ENCODE measurements at places on chromosomes 3 and 15.

DNA sequence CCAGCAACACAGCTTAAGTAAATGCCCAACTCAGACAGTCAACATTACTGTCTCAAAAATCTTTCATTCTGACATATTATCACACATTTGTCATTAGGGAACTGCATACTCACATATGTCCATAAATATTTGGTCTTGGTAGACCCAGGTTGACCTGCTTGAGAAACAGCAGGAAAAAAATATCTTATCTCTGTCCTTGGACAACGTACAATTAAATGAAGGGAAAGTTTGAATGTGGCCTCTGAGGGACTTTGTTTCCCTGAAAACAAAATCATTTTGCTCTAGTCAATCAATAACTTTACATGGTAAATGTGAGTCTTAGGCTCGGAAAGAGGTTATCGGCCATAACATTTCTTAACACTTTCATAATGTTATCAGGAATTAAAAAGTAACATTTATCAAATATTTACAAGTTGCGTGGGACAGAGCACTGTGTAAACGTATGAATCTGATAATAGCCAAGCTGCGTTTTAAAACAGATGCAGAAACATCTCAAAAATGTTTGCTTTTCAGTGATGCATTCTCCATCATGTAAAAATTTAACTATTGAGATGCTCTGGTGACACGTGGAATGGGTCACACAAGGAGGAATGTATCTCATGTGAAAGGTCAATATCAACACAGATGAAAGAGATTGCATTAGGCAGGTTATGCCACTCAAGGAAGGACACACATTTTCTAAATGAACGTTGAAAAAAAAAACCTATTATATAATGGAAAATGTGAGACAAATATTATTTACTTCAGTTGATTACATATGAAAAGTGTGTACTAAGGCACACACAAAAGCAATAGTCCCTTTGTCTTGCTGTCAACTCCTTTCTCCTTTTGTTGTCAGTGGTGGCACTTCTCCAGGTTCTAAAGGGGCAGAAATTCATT lies 304.4 kb downstream of the WDR72 start:
- no peak for DNase-seq

DNA sequence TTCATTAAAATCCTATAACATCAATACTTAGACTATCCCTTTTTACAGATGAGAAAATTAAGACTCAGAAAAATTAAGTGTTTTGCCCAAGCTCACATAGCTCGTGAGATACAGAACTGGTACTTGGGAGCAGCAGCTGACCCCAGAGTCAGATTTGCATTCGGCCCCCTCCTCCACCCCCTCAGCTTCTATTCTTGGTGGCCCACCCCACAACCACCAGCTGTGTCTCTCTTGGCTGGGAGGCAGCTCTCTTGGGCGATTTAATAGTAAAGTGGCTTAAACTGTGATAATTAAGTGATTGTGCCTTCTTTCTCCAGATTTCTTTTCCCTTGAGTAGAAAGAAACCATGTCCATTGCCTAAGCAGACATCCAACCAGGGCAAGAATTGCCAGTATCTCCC lies 203.6 kb upstream of the PDZRN3 start:
- no peak for DNase-seq

- no peak for DNase-seq
These were observed 75.0 kb upstream of the EPHB3 start for GRCh38 chr3:184486614-184487013.

DNA sequence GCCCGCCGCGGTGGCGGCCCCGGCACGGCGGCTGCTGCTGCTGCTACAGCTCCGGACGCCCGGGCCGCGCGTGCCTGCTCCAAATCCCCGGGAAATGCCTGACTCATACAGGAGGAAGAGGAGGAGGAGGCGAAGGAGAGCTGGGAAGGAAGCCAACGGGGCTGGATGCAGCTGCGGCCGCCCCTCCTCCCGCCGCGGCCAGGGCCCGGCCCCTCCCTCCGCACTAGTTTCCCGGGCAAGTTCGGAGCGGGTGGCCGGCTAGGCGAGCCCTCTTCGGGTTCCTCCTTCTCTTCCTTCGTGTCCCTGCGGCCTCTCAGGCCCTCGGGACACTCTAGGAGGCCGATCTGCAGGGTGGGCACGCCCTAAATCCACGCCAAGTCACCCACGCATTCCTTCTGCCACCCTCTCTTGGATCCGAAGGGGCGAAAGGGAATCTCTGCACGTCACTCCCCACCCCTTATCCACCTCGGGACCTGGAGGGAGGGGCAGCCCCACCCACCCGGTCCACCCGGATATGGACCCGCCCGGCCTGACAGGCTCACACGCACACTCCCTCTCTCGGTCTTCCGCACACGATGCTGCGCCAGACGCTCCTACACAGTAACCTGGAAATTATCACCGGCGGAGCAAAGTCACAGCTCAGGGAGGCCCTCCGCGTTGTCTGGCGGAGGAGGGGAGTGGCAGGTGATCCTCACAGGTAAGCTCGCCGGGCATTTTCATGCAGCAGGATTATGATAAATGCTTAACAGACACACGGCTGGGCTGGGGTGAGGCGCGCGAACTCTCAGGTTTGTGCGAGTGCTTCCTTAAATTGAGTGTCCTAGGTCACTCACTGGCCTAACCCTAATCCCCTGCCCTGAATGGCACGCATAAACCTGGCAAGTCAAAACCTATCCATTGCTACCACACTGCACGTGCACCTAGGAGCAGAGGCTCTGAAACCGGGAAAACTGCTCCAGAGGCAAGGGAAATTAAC lies at the start of the genes OSBPL10 and ZNF860:
Gene OSBPL10 (minus strand): TSS at position 57 of the 976 bp plus-strand sequence. CDS start 83 bp downstream, outside the sequence.
Gene ZNF860 (plus strand): TSS at position 545 of the 976 bp plus-strand sequence. CDS start 7,330 bp downstream, outside the sequence.
- peak; percentile 88 for DNase-seq

All from osteoblast (primary cell).